Lung microvascular endothelial cell (primary cell): ENCODE measurements at places on chromosomes 7 and 10.

- no peak for DNase-seq
Observed at GRCh38 chr10:81135851-81136250, 598.1 kb downstream of the SH2D4B start.

DNA sequence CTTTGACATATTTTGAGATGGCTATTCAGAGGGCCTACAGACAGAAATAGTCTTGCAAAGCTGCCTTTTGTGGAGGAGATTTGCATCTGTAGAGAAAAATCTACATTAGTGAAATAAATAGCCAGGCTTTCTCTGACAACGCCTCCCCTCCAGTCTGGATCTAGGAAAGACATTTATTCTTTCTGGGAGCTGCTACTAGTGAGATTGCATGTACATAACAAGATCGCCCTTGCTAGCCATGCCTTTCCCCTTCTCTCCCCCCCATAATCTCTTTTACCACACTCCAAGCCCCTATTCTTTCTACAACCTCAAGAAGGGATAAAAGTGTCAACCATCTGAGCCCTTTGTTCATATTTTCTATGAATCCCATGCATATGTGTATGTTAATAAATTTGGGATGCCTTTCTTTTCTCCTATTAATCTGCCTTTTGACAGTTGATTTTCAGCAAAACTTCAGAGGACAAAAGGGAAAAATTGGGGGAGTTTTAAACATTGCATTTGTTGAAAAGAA, 194.2 kb downstream of the SNX13 start:
- no peak for DNase-seq

- peak; percentile 60 for DNase-seq
Observed at GRCh38 chr7:21507627-21508343, 35.1 kb upstream of the DNAH11 start.

- DNase-seq: no peak
Observed at GRCh38 chr10:129042776-129043595, 424.1 kb upstream of the MGMT start.

- DNase-seq: no peak
Observed at GRCh38 chr10:9786576-9786975, 1231.1 kb upstream of the CELF2 start.
